A673 (cell line): ENCODE measurements at places on chromosomes 3 and 15. TPM values are rescaled to one million over a fixed set of nuclear protein-coding genes. Genes with fewer than 3 reads are reported as not detected.

The ITPKA gene
- 4.3 and 5.6 TPM in 2 replicates for total RNA-seq

The HACL1 gene
- total RNA-seq = 18.6 and 22.0 TPM in 2 replicates

The SMCO1 gene
- total RNA-seq = not detected in 2 replicates

The CCR9 gene
- not detected in 2 replicates for total RNA-seq

The PAK2 gene
- 93.2 and 102 TPM in 2 replicates for total RNA-seq

The APEH gene
- total RNA-seq = 64.9 and 67.4 TPM in 2 replicates

- no peaks in the 10 kb centered on the region for H3K4me1 ChIP-seq
- no peaks in the 10 kb centered on the region for H3K36me3 ChIP-seq
- no peak overlapping the region for H3K4me3 ChIP-seq
- no peak for DNase-seq
- no peak overlapping the region for H3K27ac ChIP-seq
Observed at GRCh38 chr3:76429581-76430177, 610.2 kb upstream of the ROBO2 start.

DNA sequence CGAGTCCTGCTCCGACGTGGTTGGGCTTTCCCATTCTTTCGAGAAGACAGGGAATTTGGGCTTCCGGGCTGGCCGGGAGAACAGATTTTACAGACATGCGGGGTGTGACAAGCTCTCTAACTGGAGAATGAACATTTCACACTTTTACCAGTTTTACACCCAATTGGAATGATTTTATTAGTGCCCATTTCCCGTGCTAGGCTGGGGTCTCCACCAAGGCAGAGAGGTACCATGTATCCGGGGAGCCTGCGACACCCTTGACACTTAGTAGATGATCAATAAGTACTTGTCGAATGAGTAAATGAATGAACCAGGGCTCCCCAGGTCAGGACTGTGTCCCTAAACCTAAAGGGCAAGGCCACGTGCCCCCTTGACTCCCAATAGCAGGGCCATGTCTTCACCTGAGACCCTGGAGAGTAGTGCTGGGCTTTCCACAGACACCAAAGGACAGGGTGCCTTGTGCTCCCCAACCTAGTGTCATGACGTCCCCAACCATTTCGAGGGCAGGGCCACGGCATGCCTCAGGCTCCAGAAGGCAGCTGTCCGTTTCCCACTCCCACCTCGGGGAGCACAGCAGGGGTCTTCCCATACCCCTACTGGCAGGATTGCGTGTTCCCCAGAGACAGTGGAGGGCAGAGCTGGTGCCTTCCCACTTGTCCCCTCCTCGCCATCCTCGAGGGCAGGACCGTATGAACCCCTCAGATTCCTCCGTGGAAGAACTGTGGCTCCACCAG, 679 bp upstream of the MYD88 start:
- H3K4me1 ChIP-seq = peaks cover 4% of the 10 kb centered on the region
- peak overlapping the region; percentile 81 for H3K4me3 ChIP-seq
- DNase-seq = peak; percentile 22

DNA sequence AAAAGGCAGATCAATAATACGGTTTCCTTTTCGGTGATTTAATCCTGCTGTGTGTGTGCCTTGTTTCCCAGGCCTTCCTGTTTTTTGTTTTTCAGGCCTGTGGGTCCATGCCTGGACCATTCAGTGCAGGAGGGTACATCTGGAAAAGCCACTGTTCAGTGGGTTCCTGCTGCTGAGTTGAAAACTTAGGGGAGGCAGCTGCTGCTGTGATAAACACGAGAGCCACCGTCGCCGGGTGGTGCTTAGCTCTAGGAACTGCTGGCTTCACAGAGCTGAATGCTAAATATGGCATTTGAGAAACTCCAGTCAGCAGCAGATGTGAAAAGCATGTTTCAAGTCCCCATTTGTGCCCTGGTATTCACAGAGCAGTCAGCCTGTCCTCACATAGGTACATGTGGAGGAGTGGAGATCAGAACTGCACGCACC, 44.0 kb downstream of the SYNM start:
- no peaks in the 10 kb centered on the region for H3K4me1 ChIP-seq
- H3K27ac ChIP-seq = no peak overlapping the region

DNA sequence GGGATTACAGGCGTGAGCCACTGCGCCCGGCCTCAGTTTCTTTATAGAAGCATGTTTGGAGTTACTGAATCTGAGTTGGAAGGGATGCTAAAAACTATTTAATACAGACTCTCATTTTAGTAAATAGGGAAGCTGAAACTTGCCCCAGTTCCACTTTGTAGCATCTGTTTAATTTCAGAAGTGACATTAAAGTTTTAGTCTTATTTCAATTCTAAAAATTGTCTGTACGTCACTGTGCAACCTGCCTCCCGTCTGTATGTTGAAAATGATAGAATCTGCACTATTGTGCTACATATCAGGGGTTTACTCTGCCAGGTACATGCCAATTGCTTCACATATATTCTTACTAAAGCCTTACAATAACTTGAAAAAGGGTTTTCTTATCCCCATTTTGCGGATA, 15.3 kb downstream of the CNOT10 start:
- no peak overlapping the region for H3K4me3 ChIP-seq
- no peak for DNase-seq
- no peak overlapping the region for H3K27ac ChIP-seq
- H3K4me1 ChIP-seq = no peaks in the 10 kb centered on the region
- no peaks in the 10 kb centered on the region for H3K36me3 ChIP-seq

GRCh38 chr3:125192190-125193035, 20.1 kb downstream of the SLC12A8 start:
- H3K4me3 ChIP-seq = no peak overlapping the region
- no peaks in the 10 kb centered on the region for H3K36me3 ChIP-seq
- H3K4me1 ChIP-seq = no peaks in the 10 kb centered on the region
- H3K27ac ChIP-seq = no peak overlapping the region
- no peak for DNase-seq
- no peaks in the 10 kb centered on the region for H3K27me3 ChIP-seq

- no peaks in the 10 kb centered on the region for H3K36me3 ChIP-seq
- no peaks in the 10 kb centered on the region for H3K27me3 ChIP-seq
- no peaks in the 10 kb centered on the region for H3K4me1 ChIP-seq
- no peak for DNase-seq
Observed at GRCh38 chr3:141306276-141306675, 62.0 kb upstream of the ZBTB38 start.

DNA sequence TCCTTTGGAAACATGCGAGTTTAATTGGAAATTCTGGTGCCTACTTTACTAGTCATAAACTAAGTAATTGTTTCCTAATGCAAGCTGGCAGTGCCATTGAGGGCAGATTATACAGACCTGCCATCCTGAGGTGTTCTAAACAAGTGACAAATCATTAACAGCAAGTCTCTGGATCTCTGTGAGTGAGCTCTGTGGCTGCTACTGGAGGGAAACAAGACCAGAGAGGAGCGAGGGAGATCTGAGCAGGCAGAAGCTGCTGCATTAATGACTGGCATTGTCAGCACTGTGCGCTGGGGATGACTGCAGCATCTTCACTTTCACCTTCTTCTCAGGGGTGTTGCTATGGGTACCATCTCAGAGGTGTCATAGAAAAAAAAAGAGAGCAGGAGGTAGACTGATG, 308.4 kb upstream of the DPH6 start:
- H3K4me3 ChIP-seq = no peak overlapping the region
- no peak overlapping the region for H3K27ac ChIP-seq
- no peaks in the 10 kb centered on the region for H3K36me3 ChIP-seq
- H3K4me1 ChIP-seq = peaks cover 54% of the 10 kb centered on the region
- DNase-seq = no peak

DNA sequence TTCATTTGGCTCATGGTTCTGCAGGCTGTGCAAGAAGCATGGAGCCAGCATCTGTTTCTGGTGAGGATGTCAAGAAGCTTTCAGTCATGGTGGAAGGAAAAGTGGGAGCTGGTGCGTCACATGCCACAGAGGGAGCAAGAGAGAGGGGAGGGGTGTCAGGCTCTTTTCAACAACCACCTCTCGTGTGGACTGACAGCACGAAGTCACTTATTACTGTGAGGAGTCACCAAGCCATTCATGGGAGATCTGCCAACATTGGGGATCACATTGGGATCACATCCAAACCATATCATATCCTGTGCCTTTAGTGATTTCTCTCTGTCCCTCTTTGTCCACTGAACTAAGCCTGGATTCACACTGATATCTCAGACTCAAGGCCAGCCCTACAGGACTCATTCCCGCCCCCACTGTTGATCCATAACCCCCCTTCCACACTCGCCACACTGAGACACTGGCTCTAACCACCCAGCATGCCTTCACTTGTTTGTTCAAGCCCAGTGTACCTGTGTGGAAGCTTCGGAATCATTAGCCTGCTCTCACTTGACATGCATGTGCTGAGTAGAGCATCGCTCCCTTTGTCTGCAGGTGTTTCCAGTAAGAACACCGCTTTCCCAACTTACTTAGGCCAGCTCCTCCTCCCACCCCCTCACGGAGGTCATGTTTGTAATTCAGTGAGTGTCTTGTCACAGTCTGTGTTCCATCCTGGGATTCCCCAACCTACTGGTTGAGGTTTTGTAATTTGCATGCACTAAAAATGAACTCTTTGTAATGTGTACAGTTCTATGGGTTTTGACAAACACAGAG, 132.2 kb downstream of the KLF13 start:
- no peaks in the 10 kb centered on the region for H3K27me3 ChIP-seq
- no peak overlapping the region for H3K4me3 ChIP-seq
- no peaks in the 10 kb centered on the region for H3K36me3 ChIP-seq
- no peaks in the 10 kb centered on the region for H3K4me1 ChIP-seq

DNA sequence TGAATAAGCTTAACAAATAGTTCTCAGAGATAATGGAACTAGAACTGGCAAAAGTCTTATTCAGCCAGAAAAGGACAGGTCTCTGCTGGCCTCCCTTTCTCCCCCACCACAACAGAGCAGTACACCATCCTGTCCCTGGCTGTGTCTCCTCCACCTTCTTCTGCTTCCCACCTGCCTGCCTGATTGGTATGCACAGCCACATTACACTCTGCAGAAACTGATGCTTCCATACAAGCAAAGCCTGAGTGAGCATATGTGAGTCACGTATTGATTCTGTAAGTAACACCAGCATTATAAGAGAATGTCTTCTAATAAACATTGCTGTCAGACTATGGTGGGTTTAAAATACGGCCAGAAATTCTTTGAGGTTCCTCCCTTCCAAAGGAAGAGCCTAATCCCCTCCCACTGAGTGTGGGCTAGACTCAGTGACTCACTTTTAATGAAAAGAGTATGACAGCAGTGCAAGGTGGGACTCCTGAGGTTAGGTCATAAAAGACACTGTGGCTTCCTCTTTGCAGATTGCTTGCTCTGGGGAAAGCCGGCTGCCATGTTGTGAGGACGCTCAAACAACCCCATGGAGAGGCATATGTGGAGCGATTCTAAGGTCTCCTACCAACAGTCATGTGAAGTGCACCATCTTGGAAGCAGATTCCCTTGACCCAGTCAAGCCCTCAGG, 44.4 kb downstream of the ANXA2 start:
- no peaks in the 10 kb centered on the region for H3K27me3 ChIP-seq
- no peak overlapping the region for H3K4me3 ChIP-seq
- DNase-seq = peak; percentile 58
- H3K27ac ChIP-seq = no peak overlapping the region

DNA sequence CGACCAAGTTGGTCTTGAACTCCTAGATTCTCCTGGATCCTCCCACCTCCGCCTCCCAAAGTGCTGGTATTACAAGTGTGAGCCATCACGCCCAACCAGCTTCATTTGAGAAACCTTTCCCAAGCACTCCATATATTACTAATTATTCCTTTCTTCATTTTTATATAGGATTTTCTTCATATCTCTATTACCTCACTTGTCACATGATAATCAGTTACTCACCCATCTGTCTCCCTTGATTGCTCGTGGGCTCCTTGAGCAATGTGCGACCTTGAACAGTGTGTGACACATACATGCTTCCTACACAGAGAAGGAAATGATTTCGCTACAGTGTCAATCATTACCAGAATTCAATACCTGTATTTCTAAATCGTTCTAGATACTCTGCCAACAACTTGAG, 110.7 kb upstream of the C2CD4B start:
- DNase-seq = no peak
- no peak overlapping the region for H3K27ac ChIP-seq
- no peaks in the 10 kb centered on the region for H3K36me3 ChIP-seq
- peaks cover 20% of the 10 kb centered on the region for H3K27me3 ChIP-seq
- no peaks in the 10 kb centered on the region for H3K4me1 ChIP-seq

GRCh38 chr3:181230258-181230657, 240.7 kb upstream of the DNAJC19 start:
- no peaks in the 10 kb centered on the region for H3K36me3 ChIP-seq
- H3K4me3 ChIP-seq = no peak overlapping the region
- no peaks in the 10 kb centered on the region for H3K4me1 ChIP-seq
- peaks cover 23% of the 10 kb centered on the region for H3K27me3 ChIP-seq
- H3K27ac ChIP-seq = no peak overlapping the region
- peak; percentile 6 for DNase-seq

- H3K27me3 ChIP-seq = no peaks in the 10 kb centered on the region
- no peak overlapping the region for H3K4me3 ChIP-seq
- no peak overlapping the region for H3K27ac ChIP-seq
Observed at GRCh38 chr3:64048631-64049061, 25.4 kb upstream of the PSMD6 start.

- no peak for DNase-seq
- H3K27ac ChIP-seq = no peak overlapping the region
- H3K4me1 ChIP-seq = no peaks in the 10 kb centered on the region
Observed at GRCh38 chr3:54376939-54377578, 254.7 kb downstream of the CACNA2D3 start.

GRCh38 chr3:47476644-47477199, 981 bp upstream of the SCAP start:
- peak overlapping the region; percentile 69 for H3K4me3 ChIP-seq
- no peaks in the 10 kb centered on the region for H3K4me1 ChIP-seq
- DNase-seq = no peak
- H3K27ac ChIP-seq = peak overlapping the region; percentile 70
- H3K27me3 ChIP-seq = no peaks in the 10 kb centered on the region

GRCh38 chr3:135082706-135083105, 287.6 kb downstream of the EPHB1 start:
- H3K4me3 ChIP-seq = no peak overlapping the region
- no peaks in the 10 kb centered on the region for H3K36me3 ChIP-seq
- no peaks in the 10 kb centered on the region for H3K27me3 ChIP-seq
- H3K4me1 ChIP-seq = no peaks in the 10 kb centered on the region
- DNase-seq = no peak

DNA sequence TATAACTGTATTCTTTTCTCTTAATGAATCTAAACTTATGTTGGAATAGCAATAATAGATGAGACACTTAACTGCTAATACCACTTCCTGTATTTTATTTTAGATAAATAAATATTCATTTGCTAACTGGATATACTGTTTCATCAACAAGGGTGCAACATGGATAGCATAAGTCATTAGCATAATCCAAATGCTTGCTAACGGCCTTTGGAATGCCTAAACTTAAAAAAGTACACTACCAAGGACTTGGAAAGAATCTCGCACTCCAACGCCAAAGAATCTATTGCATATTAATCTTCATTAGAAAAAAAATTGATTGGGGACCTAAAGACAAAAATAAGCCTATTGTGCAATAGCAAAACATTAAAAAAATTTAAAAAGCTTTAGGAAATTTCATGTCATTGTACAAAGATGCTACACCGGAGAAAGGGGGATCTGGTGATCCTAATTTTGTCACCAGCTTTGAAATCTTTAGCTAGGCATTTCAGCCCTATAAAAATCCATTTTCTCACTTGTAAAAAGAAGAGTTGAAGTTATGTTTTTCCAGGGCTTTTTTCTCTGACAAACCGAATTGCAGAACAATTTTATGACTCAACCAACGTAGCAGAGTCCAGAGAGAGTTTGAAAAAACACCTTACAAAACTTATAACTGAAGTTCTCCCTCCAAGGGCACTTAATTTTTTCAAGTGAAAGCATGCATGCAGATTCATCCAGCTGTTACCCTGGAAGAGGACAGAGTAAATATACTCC, 4.1 kb downstream of the VGLL3 start:
- H3K36me3 ChIP-seq = no peaks in the 10 kb centered on the region
- peak overlapping the region; percentile 63 for H3K27ac ChIP-seq
- H3K4me3 ChIP-seq = peak overlapping the region; percentile 28
- no peaks in the 10 kb centered on the region for H3K27me3 ChIP-seq

- H3K36me3 ChIP-seq = no peaks in the 10 kb centered on the region
- no peak for DNase-seq
- peaks cover 16% of the 10 kb centered on the region for H3K4me1 ChIP-seq
- H3K27ac ChIP-seq = no peak overlapping the region
Observed at GRCh38 chr15:39919411-39919747, 687 bp downstream of the GPR176 start.
